T47D (cell line): ENCODE measurements at places on chromosomes 16 and 17.

GRCh38 chr17:80947200-80947940, 44.3 kb upstream of the CHMP6 start:
- DNase-seq, result no peak

DNA sequence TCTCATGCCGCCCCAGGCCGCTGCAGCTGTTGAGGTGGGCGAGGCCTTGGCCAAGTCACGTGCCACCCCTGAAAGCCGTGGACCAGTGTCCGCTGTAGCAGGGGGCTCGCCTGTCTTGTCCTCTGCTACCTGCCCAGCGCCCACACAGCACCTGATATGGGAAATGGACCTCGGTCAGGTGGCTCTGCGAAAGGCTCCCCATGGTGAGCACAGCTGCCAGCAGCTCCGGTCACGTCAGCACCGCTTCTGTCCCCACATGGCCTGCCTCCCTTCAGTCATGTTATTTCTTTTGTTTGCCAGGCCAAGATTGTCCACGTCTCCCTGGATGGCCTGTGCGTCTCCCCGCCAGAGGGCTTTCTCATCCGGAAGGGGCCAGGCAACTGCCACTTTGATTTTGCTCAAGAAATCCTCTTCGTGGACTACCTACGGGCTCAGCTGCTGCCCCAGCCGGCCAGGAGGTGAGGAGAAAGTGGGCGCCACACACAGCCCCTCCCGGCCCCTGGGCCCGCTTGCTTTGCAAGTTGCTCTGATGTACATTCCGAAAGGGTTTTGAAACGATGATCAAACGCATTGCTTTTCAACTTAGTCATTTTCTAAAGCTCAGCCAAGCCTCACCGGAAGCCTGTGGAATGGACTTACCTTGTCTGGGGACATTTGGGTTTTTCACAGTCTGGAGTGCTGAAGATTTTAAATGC, 219.8 kb downstream of the KATNIP start:
- DNase-seq, result no peak

GRCh38 chr17:73349138-73349537, 37.3 kb upstream of the CDC42EP4 start:
- DNase-seq, result no peak

- DNase-seq, result no peak
Measured at GRCh38 chr16:10490141-10490540, 90.3 kb downstream of the EMP2 start.

DNA sequence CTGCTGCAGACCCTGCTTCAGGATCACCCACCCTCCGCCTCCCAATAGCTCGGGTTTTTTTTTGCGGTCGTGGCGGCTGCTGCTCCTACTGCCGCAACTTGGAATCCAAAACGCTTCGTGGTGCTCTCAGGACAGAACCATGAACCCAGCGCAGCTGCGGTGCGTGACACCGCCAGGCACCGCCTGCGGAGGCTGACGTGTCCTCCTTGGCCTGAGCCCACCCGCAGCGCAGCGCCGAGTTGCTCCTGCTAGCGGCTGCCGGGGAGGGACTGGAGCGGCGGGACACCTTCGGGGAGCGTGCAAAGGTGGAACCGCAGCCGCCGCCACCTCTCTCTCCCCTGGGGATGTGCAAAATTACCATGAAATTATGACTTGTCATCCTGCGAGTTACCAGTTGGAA, 1893.0 kb downstream of the TP53TG3F start:
- no peak for DNase-seq

DNA sequence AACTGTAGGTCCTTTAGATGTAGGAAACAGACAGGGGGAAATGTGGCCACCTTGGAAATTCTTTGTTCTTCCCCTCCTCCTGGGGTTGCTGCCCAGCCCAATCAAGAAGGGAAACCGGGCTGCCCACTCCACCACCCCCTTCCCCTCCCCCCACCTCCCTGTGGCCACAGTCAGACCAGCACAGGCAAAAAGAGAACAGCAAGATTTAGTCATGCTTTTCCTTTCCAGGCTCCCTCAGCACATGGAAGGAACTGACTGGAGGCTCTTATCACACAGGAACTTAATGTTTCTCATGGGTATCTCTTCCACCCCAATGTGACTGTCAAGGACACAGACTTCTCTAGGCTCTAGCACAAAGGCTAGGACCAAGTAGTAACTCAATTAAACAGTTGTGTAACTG, 3.0 kb upstream of the CCL1 start:
- DNase-seq, result no peak

DNA sequence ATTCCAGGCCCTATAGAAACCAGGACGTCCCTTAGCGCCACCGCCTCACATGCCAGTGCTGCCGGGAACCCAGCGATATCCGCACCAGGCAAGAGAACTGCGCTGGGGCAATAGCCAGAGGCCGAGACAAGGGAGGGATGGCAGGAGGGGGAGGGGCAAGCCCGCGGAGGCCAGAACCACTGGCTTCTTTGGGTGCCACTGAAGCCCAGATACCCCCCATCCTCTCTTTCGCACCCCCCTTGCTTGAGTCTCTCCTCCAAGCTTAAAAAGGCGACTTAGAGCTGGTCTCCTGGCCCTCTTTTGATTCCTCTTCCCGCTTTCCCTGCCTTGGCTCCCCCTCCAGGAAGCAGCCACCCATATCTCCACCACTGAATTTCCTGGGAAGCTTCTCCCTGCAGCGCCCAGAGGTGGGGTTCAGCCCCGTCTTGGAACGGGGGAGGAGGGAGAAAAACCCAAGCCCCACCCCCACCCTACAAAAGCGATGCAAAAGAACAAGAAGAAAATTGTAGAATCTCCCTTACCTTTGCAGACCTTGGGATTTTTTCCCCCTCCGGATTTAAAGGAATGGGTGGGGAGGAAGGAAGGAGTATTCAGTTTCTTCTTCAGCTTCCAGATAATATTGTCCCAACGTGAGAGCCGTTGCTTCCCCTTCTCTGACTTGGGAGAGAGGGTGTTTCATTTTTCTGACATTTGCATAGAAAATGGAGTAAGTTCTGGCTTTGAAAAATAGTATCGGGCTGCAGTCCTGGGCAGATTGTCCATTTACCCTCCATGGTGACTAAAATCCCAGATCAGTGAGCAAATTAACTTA, 622 bp downstream of the HOXB6 start:
- no peak for DNase-seq
